Hepatic stellate cell (primary cell): ENCODE measurements at places on chromosomes 13 and 19.

- DNase-seq, result no peak
Observed at GRCh38 chr13:30567072-30567471, 50.6 kb upstream of the USPL1 start.

- DNase-seq, result no peak
Observed at GRCh38 chr13:78046331-78046730, 127.7 kb upstream of the EDNRB start.

- DNase-seq, result no peak
Observed at GRCh38 chr13:95559100-95559499, 6.6 kb downstream of the CLDN10 start.

DNA sequence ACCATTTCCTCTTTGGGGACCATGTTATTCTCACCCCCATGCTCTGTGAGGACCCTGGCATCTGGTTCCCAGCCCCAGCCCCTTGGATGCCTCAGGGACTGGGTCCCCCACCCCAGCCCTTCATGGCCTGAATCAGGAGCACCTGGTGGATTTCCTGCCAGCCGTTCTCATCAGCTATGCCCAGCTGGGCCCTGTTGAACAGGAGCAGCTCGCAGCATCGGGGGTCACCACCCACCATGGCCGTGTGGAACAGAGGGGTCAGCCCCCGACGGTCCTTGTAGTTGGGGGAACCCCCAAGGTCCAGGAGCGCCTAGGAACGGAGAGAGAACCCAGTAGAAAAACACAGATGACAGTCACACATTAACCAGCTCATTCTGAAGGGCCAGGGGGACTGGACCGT lies 7.8 kb downstream of the SHANK1 start:
- no peak for DNase-seq
